ENCODE measurements at places on chromosomes 16 and 17.

- ATAC-seq: peak; percentile 84
Observed at GRCh38 chr16:10964039-10964890, 19.9 kb downstream of the CLEC16A start.

- ATAC-seq: no peak
Observed at GRCh38 chr16:27106305-27106704, 39.6 kb downstream of the C16orf82 start.

DNA sequence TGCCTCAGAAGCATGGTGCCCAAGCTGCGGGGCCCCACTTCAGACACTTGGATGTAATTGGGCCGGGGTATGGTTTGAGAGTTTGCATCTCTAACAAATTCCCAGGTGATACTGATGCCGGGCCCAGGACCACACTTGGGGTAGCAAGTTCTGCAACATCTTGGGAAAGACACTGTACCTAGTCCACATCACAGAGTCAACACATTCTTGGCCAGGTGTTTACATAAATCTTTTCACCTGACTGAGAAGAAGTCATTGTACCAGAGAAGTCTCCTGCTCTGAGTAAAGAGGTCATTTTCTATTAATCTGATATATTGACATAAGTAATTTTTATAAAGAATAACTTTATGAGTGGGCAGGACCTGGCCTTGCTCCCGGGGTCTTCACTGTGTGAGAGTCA is 27.5 kb downstream of the GPT2 start:
- no peak for ATAC-seq

DNA sequence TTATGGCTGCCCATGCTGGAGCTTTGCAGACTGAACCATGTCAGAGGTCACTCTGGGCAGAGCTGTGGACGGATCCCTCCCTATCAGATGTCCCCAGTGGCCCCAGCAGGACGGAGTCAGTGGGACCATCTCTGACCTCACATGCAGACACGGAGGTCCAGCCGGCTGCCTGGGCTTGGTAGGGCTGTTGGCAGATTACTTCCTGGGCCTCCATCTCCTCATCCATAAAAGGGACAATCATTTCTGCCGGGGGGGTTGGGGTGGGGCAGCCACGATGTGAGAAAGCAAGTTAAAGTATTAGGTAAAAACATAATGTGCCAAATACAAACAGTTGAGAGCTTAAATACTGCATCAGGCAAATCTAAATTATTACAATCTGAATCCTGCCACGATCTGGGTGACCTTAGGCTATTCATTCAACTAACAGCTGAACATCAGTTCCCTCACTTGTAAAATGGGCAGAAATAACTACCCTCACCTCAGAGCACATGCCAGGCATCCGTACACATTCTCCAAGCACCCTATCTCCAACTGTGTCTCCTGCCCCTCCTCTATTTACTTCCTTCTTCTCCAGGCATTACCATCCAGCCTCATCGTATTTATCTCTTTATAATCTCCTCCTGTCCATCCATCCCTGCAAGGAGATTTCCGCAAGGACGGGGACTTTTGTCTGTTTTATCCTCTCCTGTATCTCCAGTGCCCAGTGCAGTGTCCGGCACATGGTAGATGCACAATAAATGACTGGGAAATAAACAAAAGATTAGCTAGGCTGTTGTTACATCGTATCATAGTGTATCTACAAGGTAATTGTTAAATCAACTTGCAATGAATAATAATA is 192.3 kb upstream of the FOXF1 start:
- no peak for ATAC-seq

DNA sequence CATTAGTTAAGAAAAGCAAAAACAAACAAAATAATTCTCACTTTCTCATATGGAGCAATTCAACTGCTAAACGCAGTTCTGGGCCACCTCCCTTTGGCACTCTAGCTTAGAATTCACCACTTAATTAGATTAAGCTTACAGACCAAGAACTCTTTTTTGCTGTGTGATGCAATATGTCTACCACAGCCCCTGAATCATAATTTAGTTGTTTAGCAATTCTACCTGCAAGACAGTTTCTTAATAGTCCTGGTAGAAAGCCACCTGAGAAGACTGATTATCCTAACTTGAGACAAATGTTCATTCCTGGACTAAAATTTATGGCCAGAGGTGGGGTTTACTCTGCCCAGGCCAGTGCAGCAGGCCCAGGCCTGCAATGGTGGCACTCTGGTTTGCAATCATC is 205.9 kb downstream of the HS3ST3A1 start:
- peak; percentile 56 for ATAC-seq

DNA sequence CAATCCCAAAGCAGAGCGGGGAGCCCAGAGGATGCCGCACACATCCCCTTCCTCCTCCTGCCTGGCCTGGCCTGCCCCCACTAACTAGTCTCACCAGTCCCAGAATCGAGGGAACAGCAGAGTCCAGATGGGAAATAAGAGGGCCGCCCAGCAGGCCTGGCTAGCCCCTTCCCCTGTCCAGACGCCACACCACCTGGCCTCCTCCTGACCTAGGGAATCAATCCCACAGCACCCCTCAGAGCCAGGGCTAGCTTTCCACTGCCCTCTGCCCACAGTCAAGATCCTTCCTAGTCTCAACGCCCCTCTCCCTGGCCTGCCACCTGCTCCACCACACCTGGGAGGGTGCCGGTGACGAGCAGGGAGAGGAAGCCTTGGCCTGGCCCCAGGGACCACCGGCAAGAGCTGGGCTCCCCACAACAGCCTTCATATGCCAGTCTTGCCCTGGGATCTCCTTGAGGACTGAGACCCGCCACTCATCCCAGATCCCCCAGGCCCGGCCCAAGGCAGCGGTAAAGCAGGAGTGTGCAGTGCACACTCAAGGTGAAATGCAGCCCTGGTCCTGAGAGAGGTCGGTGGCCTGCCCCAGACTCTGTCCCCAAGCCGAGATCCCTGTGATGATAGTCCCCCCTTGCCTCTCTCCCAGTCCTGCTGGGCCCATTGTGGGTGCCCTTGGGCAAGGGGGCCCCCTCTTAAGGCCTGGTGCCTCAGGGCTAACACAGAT is 27.9 kb downstream of the KATNB1 start:
- ATAC-seq: no peak

DNA sequence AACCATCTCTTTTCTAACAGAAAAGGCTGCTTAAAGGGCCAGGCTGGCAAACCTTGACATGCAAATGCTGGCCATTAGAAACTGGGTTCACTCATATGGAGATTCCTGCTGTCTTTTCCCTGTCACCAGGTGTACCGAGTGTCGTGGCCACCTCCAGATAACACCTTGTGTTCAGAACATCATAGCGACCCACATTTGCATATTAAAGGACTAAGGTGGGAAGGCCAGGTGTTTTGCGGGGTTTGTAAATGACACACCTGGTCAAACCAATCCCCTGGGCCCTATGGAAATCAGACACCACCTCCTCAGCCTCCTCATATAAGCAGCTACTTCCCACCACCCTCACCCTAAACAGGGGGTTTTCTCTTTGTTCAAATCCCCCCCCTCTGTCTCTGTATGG is 2.5 kb upstream of the AIPL1 start:
- ATAC-seq: no peak

DNA sequence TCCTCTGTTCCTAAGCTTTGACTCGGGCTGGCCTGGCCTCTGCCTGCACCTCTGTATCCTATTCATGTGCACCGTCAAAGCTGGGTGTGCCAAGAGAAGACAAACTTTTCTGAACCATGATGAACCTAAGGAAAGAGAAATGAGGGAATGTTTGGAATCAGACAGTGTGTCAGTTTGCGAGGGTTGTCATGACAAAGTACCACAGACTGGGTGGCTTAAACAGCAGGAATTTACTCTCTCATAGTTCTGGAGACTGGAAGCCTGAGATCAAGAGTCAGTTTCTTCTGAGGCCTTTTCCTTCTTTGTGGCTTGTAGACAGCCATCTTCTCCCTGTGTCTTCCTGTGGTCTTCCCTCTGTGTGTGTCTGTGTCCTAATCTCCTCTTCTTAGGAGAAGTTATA is 129.0 kb downstream of the KATNIP start:
- ATAC-seq: no peak

- ATAC-seq: peak; percentile 41
Observed at GRCh38 chr17:38579934-38580333, 25.8 kb downstream of the SRCIN1 start.

DNA sequence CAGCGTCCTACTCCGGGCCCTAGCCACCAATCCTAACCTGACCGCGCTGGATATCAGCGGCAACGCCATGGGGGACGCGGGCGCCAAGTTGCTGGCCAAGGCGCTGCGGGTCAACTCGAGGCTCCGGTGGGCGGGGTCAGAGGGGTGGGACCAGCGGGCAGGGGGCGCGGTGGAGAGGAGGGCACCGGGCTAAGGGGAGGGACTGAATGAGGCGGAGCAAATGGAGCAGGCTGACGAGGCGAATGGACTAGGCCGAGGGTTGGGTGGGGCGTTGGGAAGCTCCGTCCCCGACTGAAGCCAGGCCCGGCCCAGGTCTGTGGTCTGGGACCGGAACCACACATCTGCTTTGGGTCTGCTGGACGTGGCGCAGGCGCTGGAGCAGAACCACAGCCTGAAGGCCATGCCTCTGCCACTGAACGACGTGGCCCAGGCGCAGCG is 4.6 kb downstream of the CARMIL2 start:
- ATAC-seq: peak; percentile 21

DNA sequence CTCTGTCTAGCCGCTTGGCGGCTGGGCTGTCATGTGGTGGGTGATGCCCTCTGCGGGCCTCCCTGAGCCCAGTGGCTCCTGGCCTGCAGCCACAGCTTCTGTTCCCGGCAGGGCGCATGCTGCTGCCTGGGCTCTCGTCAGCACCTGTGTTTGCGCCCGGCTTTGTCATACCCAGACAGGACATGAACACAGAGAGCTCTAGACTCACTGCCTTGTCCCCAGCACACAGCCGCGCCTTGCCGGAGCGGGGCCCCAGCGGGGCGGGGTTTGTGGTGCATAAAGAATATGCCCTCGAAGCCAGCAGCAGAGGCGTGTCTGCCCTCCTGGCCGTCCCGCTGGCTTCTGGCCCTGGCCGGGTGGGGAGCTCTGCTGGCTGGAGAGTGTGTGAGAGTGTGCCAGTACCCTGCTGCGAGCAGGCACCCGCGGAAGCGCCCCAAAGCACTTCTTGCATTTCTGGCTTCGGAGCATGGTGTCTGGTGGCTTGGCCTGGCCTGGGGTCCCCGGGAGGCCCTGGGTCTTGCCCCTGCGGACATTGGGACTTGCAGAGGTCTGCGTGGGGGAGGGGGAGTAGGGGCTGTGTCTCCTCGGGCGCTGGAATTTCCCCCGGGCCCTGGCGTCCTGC is 14.4 kb downstream of the ASPSCR1 start:
- ATAC-seq: peak; percentile 88

- no peak for ATAC-seq
Observed at GRCh38 chr16:5228369-5228768, 130.8 kb upstream of the EEF2KMT start.

- no peak for ATAC-seq
Observed at GRCh38 chr17:37553401-37553966, 55.7 kb downstream of the SYNRG start.

GRCh38 chr17:61743766-61744165 is 119.6 kb downstream of the BRIP1 start:
- no peak for ATAC-seq

DNA sequence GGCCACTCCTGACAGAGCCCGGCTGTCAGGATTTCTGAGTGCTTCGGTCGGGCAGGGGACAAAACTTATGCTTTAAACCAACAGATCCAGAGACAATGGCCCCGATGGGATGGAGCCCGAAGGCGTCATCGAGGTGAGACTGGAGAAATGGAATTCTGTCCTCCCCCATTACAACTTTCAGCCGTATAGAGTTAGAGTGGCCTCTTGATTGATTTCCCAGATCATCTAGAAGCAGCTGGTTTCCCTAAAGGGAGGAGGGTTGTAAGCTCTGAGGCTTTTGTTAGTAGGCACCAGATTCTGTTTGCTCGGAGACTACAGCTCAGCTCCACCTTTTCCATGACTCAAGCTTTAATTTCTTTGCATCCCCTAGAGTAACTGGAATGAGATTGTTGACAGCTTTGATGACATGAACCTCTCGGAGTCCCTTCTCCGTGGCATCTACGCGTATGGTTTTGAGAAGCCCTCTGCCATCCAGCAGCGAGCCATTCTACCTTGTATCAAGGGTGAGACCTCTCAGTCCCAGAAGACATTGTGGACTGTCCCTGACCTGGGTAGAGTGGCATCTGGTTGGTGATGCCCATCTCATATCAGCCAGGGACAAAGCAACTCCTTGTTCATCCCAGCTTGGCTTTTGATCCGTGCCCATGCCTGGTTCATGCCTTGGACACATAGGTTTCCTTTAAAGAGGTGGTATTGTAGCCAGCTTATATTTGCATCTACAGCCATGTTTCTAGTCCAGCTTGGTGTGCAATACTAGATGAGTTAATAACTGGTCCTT is 5.1 kb upstream of the CD68 start:
- ATAC-seq: no peak

DNA sequence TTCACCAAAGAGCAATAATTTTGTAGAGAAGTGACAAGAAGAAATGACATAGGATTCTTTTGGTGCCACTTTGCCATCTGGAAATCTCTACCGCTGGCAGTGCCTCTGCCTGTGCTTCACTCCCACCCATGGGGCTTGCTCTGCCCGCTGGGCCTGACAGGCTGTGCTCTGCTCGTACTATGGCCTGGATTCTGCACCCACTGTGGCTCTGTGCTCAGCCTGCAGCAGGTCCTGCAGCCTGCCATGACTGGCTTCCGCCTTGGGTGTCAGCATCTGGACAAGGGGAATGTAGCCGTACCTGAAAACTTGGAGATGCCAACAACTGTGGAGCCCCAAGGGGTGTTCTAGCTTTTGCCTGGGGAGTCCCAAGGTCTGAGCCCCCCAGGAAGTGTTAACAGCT is 792.3 kb downstream of the CDH8 start:
- ATAC-seq: no peak

DNA sequence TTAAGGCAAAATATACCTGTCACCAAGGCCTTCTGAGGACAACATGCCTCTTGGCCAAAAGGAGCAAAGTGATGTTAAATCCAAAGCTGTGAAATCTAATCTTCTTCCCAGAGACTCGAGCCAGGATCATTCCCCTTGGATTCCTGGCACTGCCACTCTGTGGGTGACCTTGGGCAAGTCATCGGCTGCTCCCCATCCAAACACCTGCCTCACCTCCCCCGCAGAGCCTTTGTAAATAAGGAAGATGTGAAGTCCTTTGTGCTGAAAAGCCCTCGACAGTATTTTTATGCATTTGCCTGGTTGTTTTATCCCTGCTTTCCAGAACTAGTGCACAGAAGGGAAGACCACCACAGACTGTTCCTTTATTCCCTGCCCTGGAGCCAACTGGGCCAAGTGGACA is 5.4 kb upstream of the CEP295NL start:
- no peak for ATAC-seq

DNA sequence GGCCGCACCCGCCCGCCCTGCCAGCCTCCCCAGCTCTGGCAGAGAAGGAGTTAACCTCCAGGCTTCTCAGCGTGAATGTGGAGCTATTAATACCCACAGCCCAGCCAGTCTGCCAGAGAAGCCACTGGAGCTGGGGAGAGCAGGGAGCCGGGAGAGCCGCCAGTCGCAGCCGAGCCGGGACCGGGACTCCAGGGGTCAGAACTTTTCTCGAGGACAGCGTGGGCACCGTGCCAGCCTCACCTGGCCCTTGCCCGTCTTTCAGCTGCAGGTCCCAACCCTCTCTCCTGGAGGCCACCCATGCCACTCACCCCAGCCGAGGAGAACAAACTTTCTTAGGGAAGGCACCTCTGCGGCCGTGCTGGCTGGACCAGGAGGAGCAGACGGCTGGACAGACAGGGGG is 33.8 kb upstream of the SBK1 start:
- ATAC-seq: no peak

Measured in esophagus mucosa (tissue), 1 donor.